ENCODE measurements at places on chromosomes 2 and 18. TPM values are rescaled to one million over a fixed set of nuclear protein-coding genes. Genes with fewer than 3 reads are reported as not detected.

The CIB4 gene
- not detected for total RNA-seq

The ZNF804A gene
- total RNA-seq = 0.11 TPM

The METTL8 gene
- total RNA-seq = 58.6 TPM

The MC2R gene
- not detected for total RNA-seq

The TTR gene
- total RNA-seq = not detected

The SCN3A gene
- not detected for total RNA-seq

The ARHGAP25 gene
- total RNA-seq = 20.4 TPM

The RAB27B gene
- 5.5 TPM for total RNA-seq

The AGAP1 gene
- total RNA-seq = 6.5 TPM

The NT5DC4 gene
- total RNA-seq = not detected

The DTNB gene
- total RNA-seq = 17.6 TPM

The TLX2 gene
- 0.08 TPM for total RNA-seq

The DNAJB2 gene
- 21.4 TPM for total RNA-seq

The C2orf80 gene
- not detected for total RNA-seq

The RNU2-63P gene
- under 0.01 TPM for total RNA-seq

The AGXT gene
- not detected for total RNA-seq

The DGUOK gene
- total RNA-seq = 85.1 TPM

The CPS1 gene
- 14.5 TPM for total RNA-seq

The RAD51AP2 gene
- 0.04 TPM for total RNA-seq

The PDCL3 gene
- 20.2 TPM for total RNA-seq

The EVX2 gene
- not detected for total RNA-seq

The SCYGR6 gene
- not detected for total RNA-seq

The SIX3 gene
- not detected for total RNA-seq

The SNED1 gene
- 1.2 TPM for total RNA-seq

The NOSTRIN gene
- total RNA-seq = not detected

The TNS1 gene
- 0.39 TPM for total RNA-seq

The IL1RL2 gene
- 2.1 TPM for total RNA-seq

The SAG gene
- not detected for total RNA-seq

The LYPD1 gene
- total RNA-seq = not detected

The PLCD4 gene
- total RNA-seq = 16.5 TPM

The IL1F10 gene
- total RNA-seq = 0.08 TPM

The HRH4 gene
- 0.08 TPM for total RNA-seq

The SNTG2 gene
- total RNA-seq = 0.55 TPM

The ABCG8 gene
- not detected for total RNA-seq

The TXNDC2 gene
- total RNA-seq = 0.34 TPM

The DNPEP gene
- total RNA-seq = 46.6 TPM

The LAMA1 gene
- total RNA-seq = 20.2 TPM

The CYP27C1 gene
- 3.4 TPM for total RNA-seq

The PCBP1 gene
- total RNA-seq = 82.7 TPM

The SERPINB12 gene
- total RNA-seq = not detected

The SERPINB11 gene
- not detected for total RNA-seq

The SLC9A2 gene
- under 0.01 TPM for total RNA-seq

The B4GALT6 gene
- total RNA-seq = 7.7 TPM

The PLGLB2 gene
- 4.1 TPM for total RNA-seq

The LAMA3 gene
- 608 TPM for total RNA-seq

The CKAP2L gene
- total RNA-seq = 11.3 TPM

The GPR75 gene
- total RNA-seq = 0.62 TPM

The DSG4 gene
- total RNA-seq = under 0.01 TPM

The CTNNA2 gene
- not detected for total RNA-seq

The PSMA8 gene
- total RNA-seq = not detected

The RGPD3 gene
- total RNA-seq = 0.08 TPM
